ENCODE measurements at places on chromosomes 2 and 18.

DNA sequence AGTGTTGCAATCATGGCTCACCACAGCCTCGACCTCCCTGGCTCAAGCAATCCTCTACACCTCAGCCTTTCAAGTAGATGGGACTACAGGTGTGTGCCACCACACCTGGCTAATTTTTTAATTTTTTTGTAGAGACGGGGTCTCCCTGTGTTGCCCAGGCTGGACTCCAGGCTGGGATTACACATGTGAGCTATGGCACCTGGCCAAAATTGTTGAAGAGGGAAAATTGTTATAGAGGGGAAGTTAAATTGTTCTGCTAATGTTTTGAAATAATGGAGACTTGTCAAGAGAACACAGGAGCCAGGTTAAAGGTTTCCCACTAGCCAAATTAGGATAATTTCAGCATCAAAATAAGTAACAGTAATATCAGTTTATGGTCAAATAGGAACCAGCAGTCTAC is 25.1 kb downstream of the PPIG start:
- no peak for DNase-seq

GRCh38 chr2:216548901-216549331 is 50.3 kb downstream of the RPL37A start:
- no peak for DNase-seq

DNA sequence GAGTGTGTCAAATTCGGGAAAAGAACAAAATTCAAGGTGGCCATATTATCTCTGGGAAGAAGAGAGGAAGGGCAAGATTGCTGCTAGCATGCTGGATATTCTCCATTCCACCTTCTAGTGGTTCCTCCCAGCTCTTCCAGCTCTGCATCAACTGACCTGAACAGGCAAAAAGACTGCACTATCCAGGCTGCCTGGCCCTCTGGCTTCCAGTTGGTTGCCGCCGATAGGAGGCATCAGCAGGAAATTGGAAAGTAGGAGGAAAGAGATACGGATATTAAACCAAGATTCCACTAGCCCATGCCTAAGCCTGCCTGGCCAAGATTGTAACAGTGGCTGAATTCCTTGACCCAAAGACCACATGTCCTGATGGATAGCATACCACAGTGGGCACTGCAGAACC is 1.7 kb upstream of the RTTN start:
- DNase-seq, result no peak

GRCh38 chr18:69432847-69433246 is 32.2 kb downstream of the DOK6 start:
- no peak for DNase-seq

- DNase-seq, result no peak
Observed at GRCh38 chr2:224798180-224798579, 82.0 kb upstream of the CCDC195 start.

DNA sequence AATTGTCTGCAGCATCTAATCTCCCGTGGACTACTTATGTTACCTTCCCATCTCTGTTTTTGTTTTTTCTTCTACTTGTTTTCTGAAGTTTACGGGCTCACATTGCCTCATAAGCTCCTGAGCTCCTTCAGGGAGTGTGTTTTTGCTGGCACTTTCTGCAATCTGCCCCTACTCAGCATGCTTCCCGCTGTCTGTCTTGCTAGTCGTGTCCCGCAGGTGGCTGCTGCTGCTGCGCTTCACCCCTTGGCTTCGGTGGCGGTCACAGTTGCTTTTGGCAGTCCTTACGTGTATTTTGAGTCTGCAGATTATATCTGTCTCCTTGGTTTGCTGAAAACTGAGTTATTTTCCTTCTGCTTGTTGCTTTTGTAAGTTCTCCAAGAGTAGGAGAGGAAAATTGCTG is 37.3 kb downstream of the FER1L5 start:
- no peak for DNase-seq

Measured in EH (cell line).